ENCODE measurements at places on chromosomes 13 and 19.

GRCh38 chr13:109697936-109698335, 88.4 kb downstream of the IRS2 start:
- DNase-seq, result no peak

- DNase-seq, result no peak
These were observed 305.3 kb downstream of the FGF9 start for GRCh38 chr13:21976159-21976558.

DNA sequence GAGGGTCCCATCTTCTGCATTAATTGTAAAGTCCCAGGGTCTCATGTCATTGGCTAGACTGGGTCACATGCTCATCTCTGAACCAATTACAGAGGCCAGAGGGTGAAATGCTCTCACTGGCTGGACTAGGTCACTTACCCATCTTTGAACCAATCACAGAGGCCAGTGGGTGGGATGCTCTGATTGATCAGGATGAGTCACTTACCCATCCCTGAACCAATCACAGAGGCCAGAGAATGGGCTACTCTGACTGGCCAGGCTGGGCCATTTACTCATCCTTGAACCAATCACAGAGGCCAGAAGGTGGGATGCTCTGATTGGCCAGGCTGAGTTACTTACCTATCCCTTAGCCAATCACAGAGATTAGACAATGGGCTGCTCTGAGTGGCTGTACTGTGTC, 5.3 kb downstream of the MISP start:
- no peak for DNase-seq

- no peak for DNase-seq
These were observed 202.7 kb upstream of the GPC6 start for GRCh38 chr13:93023929-93024328.

- peak; percentile 79 for DNase-seq
These were observed at the start of gene ZNF578 for GRCh38 chr19:52453324-52454094. TSS of gene ZNF578 (plus strand) at chr19:52453553. CDS start at chr19:52501846, 48,293 bp downstream.

DNA sequence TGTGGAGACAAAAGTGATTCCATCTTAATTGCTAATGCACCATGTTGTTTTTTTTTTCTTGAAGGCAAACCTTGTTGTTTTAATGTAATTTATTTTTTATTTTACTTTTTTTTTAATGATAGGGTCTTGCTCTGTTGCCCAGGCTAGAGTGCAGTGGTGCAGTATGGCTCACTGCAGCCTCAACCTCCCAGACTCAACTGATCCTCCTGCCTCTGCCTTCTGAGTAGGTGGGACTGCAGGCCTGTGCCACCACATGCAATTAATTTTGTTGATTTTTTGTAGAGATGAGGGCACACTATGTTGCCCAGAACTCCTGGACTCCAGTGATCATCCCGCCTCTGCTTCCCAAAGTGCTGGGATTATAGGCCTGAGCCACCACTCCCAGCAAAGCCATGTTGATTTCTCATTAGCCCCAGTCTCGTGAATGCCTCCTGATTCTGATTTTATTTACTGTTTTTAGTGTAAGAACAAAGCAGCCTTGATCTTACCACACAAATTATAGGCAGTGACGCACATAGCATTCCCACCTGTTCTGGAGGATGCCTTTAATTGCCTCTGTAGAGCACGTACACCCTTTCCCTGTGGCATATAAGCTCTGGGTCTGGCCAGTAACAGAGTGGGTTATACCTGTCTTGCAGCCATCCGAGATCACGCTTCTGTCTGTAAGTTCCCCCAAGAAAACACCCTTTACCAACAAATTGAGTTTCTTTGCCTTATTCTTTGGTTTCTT, 150.4 kb downstream of the GGACT start:
- no peak for DNase-seq

DNA sequence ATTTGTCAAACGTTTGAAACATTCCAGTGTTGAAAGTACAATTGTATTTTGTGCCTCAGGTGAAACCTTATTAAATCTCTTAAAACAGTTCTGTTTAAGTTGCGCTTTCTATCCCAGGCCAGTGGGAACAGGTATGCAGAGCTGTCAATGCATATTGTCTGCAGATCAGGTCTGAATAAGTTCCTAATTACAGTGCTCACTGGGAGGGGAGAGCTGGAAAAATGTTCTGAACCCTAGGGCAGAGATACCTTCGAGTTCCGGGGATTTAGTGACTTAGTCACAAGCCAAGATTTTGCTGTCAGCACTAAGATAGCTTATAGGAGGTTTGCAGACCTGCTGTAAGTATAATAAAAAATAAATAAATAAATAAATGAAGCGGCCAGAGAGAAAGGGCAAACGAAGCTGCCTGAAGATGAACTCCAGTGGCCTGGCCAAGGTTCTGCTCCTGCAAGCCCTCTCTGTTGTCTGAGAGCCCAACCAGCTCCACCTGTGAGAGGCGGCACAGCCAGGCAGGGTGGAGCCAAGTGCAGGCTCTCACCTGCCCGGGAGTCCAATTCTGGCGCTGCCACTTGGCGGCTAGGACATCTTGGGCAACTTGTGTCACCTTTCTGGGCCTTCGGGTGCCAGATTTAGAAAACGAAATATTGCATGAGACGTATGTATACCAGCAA, 97.9 kb upstream of the SLC7A1 start:
- no peak for DNase-seq

GRCh38 chr19:1847348-1847683, 967 bp downstream of the REXO1 start:
- no peak for DNase-seq

- DNase-seq, result no peak
These were observed 16.8 kb upstream of the TM9SF2 start for GRCh38 chr13:99484473-99484872.

DNA sequence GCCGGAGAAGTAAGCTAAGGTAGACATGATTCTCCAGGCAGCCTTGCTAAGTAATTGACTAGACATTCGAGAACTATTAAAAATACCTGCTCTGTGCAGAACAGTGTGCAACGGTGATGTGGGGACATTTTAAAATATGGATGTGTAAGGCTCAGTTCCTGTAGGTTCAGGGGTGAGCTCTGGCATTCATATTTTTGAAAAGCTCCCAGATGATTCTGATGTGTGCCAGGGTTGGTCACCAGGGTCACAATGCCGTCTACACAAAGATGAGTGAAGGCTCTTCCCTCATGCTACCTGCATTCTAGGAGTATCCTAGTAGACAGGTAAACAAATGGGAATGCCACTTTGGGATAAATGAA, 702 bp upstream of the EPSTI1 start:
- DNase-seq, result no peak

- peak; percentile 65 for DNase-seq
These were observed at the start of gene TMEM255B for GRCh38 chr13:113758651-113759524. TSS of gene TMEM255B (plus strand) at chr13:113759226. CDS start at chr13:113759270, 44 bp downstream.

DNA sequence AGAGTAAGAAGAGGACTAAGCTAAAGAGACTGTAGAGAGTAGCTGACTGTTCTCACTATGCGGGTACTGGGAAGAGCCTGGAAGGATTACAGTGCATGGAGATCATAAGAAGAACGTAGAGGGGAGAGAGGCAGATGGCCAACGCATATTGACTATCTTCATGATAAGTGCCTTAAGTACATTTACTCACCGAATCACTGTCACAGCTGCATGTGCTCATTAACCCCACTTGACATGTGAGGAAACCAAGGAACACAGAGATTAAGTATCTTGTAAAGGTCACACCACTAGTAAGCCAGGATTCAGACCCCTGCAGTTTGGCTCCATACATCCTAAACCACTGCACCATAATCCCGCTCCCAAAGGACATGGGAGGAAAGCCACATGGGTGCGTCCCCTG, 34.1 kb downstream of the SMAD9 start:
- no peak for DNase-seq

- no peak for DNase-seq
These were observed 570 bp downstream of the HSPBP1 start for GRCh38 chr19:55279340-55279739.

DNA sequence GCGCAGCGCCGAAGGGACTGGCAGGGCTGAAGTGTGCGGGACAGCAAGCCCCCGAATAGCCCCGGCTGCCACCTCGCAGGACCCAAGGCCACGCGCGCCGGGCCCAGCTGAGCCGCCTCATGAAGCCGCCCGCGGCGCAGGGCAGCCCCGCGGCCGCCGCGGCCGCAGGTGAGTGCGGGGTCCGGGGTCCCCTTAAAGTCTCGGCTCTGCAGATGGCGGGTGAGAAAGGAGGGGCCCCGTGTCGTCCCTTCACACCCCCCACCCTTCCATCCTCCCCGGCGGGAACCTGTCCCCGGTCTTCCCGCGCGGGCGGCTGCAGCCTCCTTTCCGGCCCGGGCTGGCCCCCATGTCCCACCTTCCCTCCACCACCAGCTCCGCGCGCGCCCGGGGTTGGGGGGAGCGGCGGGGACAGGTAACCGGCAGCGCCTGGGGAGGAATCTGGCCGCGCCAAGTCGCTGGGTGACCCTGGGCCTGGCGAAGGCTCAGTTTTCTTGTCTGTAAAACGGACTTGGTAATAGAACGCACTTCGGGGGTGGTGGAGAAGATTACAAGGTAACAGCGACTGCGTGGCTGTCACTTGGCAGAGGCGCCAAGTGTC, 338 bp downstream of the RGCC start:
- DNase-seq, result no peak

DNA sequence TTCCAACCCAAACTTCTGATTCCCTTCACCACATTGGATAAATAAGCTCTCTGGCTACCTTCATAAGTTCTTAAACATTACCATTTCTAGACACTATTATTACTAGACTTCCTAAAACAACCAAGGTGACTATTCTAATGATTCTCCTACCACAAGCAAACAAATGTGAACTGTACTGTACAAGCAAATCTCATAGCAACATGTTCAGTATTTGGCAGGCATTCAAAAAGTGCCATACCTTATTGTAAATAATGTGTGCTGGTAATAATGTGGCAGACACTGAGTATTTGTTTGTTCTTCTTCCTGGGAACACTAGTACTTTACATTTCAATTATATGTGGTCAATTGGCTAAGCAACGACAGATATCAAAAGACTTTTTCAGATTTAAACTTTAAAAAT, 986.0 kb upstream of the SPRY2 start:
- no peak for DNase-seq

GRCh38 chr13:87954091-87954490, 282.9 kb downstream of the SLITRK5 start:
- DNase-seq, result no peak

DNA sequence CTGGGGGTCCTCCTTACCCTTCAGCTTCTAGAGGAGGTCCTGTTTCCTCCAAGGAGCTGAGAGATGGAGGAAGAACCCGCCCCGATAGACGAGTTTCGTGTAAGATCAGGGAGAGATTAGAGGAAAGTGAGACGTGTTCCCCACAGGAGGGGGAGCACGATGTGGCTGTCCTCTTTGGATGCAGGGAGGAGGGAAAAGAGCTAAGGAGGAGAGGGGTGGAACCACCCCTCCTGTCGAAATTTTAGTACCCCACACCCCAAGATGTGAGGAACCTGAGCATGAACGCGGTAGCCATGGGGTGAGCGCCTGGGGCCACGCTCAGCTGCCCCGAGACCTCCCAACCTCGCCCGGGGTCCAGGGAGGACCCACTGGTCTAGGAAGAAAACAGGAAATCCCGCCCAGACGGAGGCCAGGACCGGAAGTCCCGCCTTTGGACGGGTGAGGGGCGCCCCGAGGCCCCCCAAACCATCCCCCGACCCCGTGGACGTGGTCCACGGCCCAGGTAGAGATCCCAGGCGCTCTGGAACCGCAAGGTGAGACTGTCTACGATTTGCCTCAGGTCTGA, 1.2 kb downstream of the AKT1S1 start:
- peak; percentile 27 for DNase-seq

- DNase-seq, result peak; percentile 14
These were observed 17.9 kb downstream of the ALG5 start for GRCh38 chr13:36981156-36981743.

DNA sequence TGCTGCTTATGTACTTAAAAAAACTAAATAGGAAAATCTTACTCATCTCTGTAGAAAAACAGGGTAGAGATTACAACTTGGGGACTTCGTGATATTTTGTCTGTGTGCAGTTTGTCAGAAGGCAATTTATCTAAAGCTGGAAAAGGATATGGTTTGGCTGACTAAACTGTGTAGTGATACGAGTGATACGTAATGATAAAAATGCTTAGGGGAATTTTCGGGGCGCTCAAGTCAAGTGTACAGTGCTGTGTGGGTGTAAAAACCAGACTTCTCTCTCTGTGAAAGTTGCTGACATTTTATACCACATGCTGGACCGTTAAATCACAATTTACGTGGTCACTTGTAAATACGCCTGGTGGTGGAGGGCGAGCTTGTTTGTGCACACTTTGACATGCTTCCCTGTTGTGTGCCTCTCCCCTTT, 221.7 kb downstream of the KCNRG start:
- DNase-seq, result no peak

- no peak for DNase-seq
These were observed 81.4 kb downstream of the KCTD15 start for GRCh38 chr19:33878030-33878544.

DNA sequence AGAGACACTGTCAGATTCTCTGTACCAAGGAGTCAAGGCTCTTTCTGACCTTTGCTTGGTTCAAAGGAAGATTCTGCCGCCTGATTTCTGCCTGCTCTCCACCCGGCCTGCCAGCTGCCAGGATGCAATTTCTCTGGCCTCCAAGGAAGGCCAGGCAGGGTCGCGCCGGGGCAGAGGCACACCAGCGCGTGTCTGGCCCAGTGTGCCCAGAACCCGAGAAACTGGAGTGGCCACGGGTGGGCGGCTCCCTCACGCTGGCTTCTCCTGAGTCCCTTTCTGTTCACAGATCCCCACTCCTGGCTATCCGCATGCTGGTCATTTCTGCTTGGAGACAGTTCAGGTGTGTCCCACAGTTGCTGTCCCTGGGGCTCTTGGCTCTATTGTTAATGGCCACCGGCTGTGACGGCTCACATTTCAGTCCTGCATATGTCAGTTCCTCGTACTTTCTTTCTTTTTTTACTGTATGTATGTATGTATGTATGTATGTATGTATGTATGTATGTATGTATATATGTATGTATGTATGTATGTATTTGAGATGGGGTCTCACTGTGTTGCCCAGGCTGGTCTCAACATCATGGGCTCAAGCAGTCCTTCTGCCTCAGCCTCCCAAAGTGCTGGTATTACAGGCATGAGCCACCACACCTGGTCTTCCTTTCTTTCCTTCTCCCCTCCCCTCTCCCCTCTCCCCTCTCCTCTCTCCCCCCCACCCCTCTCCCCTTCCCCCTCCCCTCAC, 16.9 kb downstream of the TMPRSS9 start:
- no peak for DNase-seq

DNA sequence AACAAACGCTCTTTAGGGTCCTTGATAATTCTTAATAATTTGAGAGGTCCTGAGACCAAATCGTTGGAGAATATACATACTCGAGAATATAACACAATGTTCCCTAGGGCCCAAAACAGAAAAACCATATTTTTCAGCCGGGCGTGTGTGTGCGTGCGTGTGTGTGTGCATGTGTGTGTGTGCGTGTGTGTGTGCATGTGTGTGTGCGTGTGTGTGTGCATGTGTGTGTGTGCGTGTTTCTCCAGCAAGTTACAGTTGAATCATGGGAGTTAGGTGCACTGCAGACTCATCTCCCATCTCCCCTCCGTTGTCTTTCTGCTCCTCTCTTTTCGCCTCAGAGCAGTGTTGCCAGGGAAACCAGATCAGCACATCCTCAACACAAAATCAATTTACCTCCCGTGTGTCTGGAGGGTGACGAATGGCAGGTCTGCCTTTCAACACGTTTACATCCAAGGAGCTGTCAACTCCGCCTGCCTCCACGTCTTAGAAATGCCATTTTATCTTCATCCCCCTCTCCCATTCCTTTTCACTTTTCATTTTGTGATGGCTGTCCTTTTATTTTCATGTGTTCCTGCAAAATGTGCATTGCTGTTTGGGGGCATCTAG, 8.3 kb upstream of the PNMA8B start:
- peak; percentile 53 for DNase-seq
